ENCODE measurements at places on chromosomes 6 and 20.

DNA sequence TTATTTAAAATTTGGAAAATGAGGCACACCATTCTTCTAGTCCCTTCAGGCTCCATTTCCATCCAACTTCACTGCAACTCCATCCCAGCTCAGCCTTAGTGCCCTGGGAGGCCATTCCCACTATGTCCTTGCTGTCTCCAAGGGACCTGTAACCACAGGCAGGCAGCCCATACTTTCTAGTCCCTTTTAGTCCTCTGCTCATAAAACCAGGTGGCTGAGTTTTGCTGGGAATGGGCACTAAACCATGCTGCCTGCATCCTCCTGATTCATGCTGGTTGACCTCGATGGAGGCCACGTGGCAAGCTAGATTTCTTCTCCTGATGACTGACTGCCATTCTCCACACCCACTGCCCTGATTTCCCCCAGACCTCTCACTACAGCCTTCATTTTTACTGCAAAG, 27.5 kb upstream of the MYMX start:
- no peak for DNase-seq

DNA sequence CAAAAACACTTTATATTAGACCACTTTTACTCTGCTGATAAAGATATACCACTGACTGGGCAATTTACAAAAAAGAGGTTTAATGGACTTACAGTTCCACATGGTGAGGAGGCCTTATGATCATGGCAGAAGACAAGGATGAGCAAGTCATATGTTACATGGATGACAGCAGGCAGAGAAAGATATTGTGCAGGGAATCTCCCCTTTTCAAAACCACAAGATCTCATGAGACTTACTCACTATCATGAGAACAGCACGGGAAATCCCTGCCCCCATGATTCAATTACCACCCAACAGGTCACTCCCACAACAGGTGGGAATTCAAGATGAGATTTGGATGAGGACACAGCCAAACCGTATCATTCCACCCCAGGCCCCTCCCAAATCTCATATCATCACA, 1383.8 kb upstream of the MAP3K7 start:
- no peak for DNase-seq

DNA sequence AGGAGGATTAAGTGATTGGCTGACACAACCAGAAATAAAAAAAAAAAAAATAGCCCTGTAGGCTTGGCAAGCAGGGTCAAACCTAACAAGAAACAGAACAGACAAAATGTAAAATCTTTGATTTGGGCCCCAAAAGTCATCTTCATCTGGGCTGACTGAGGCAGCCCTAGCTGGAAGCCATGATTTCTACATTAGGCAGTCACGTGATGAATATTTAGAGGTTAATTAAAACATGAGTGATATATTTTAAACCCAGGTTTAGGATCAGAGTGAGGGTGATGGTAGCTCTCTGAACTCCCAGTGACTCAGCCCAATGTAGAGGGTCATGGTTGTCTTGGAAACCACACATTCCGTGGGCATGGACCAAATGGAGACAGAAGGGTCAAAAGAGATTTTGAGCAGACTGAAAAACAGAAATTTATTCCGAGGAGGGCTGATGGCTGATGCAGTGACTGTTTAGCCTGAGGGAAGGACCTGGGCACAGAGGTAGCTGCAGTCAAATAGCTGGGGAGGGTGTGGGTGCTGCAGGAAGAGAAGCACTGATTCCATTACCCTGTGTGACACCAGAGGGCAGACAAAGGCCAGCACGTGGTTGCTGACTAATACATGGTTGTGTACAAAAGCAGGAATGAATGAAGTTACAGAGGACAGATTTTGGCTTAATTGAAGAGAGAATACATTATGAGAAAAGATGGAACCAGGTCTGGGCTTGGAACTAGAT, 573.1 kb upstream of the CHD6 start:
- no peak for DNase-seq

- DNase-seq: no peak
Observed at GRCh38 chr20:44174996-44175765, 11.8 kb downstream of the JPH2 start.

GRCh38 chr6:12064538-12065071, 52.5 kb downstream of the HIVEP1 start:
- no peak for DNase-seq

- no peak for DNase-seq
Observed at GRCh38 chr6:21907291-21907690, 313.7 kb downstream of the SOX4 start.

DNA sequence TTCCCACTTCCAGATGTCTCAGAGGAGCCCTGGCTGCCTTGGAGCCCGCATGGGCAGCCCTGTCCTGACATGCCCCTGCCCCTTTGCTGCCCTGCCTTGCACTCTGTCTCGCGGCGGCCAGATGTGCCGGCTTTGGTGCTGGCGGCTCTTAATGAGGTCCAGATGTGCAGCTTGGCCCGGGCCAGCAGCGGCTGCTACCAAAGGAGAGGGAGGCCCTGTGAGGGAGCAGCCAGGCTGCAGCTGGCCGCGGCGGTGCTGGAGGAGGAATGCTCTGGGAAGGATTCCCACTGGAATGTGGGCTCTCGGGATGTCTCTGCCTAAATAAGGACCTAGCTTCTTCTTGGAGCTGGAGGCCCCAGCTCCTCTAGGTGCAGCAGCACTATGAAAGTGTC, 72.4 kb downstream of the FGD2 start:
- no peak for DNase-seq

DNA sequence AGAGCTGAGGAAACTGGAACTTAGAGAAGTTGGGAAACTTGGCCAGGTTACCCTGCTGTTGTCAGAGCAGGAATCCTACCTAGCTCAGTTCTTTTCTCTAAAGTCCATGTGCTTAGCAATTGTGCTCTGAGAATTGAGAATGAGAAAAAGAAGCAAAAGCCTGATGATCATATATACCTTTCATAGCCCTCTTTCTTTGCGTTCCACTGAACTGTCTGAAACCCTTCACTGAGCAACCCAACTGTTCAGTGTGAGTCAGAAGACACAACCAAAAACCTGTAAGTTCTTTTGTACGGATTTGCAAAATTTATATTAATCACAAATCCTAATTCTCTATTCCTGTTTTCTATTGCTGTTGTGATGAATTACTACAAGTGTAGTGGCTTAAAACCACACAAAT, 80.6 kb downstream of the PHF3 start:
- no peak for DNase-seq

Data from GM12891 (cell line).